NCI-H2171 (cell line): ENCODE measurements at places on chromosomes 4 and X.
A peak's percentile ranks its signal among the peaks of the same experiment; 100 is the strongest.

- no peak for DNase-seq
Measured at GRCh38 chr4:478373-478772, 20.6 kb downstream of the ZNF721 start.

DNA sequence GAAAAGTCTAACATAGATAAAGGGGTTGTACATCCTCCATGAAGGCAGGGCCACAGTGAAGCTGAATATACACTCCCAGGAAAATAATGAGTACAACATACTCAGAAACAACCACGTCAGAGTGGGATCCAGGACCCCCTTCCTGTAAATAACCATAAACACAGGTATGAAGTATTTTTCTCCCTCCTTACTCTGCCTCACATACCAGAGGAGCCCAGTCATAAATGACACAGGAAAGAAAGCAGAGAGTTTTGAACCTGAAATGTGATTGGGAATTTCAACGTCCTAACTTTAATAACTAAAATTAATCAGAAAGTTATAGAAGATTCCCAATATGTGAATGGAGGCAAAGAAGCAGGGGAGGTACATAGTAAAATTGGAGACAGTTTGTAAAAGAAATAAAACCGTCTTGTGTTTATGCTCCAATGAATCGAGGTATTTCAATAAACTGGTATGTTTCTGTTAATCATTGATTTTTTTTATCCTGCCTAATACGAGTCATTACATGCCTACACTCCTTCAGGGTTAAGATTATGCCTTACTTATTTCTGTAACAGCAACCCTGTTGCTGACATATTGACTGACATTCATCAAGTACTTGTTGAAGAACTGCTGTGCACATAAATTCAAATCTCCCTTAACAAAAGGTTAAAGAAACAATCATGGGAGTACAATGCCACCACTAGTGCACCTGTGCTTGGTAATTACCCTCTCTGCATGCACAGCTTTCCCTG lies 431.3 kb downstream of the KCNIP4 start:
- DNase-seq, result no peak

GRCh38 chr4:100908540-100908939 lies 390.7 kb upstream of the EMCN start:
- DNase-seq, result no peak

- DNase-seq, result no peak
Measured at GRCh38 chr4:47954677-47955076, 40.3 kb upstream of the NFXL1 start.

DNA sequence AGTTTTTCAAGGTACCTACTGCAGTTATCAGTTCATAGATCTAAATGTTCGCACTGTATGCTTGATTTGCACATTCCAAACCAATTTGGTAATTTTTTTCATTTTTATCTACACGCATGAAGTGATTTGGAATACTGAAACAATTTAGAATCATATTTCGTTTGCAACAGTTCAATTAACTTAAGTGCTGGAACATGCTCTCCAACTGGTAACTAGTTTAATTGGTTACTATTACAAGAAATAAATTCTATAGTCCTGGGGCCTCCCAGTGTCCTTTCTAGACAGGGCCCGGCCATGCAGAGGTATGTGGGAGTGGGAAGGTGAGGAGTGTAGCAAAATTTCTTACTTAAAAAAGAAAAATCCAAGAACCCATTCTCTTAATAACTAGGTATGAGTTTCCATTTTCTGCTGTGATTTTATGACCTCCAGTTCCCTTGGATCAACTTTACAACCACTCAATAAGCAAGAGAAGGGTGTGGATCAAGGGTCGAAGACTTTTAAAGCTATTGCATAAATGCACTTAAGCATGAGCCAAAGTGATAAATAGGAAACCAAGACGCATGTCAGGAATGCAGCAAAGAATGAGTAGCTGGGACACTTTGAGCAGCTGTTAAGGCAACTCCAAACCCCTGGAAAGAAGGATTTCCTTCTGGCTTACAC lies 106.9 kb downstream of the PPARGC1A start:
- DNase-seq, result no peak

- DNase-seq, result no peak
Measured at GRCh38 chr4:21979196-21979595, 30.6 kb upstream of the KCNIP4 start.

- DNase-seq, result no peak
Measured at GRCh38 chrX:133654811-133655210, 239.5 kb upstream of the GPC4 start.

DNA sequence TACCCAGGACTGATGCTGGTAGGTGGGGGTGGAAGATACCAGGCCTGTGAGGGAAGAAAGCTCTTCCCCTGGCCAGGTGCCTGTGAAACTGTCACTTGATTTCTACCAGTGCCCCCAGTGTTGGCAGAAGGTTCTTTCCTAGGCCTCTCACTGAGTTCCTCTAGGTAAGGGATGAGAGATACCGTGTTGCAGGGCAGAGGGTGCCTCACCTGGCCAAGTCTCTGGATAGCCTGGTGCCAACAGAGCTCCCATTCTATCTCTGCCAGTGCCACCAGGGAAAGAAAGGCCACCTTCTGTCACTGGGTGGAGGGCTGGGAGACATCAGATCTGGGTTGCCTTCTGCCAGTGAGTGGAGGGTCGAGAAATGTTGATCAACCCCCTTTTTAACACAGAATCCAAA lies 94.1 kb downstream of the RTL5 start:
- DNase-seq, result no peak

DNA sequence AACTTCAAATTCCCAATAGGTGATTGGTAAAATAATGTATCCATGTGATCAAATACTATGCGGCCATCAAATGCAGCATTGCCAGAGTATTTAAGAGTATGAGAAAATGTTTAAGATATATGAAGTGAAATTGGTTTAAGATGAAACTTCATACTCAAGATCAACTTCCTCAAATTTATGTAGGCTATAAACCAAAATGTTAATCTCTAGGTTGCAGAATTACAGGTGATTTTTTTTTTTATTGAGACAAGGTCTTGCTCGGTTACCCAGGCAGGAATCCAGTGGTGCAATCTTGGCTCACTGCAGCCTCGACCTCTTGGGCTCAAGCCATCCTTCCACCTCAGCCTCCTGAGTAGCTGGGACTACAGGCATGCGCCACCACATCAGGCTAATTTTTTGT lies 25.3 kb downstream of the ACSL4 start:
- DNase-seq, result no peak

- DNase-seq, result no peak
Measured at GRCh38 chrX:71151366-71151765, 6.7 kb downstream of the NLGN3 start.

DNA sequence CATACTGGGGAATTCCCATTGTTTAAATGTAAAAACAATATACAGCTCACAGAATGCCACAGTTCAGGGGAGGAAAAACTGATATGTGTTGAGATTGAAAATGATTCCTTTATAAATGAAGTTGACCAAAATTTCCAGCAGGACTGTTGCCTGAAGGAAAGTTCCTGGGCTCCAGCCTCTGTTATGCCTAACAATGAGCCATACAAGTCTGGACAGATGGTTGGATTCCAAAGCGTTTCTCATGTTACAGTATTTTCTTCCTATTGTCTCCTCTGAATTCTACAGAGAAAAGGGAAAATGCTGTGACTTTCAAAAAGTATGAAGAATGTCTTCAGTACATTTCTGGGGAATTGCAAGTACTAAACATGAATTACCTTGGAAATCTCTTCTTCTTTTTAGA lies 73.3 kb downstream of the ALPK1 start:
- peak; percentile 40 for DNase-seq

GRCh38 chr4:94372991-94373390 lies 30.4 kb upstream of the HPGDS start:
- DNase-seq, result no peak

DNA sequence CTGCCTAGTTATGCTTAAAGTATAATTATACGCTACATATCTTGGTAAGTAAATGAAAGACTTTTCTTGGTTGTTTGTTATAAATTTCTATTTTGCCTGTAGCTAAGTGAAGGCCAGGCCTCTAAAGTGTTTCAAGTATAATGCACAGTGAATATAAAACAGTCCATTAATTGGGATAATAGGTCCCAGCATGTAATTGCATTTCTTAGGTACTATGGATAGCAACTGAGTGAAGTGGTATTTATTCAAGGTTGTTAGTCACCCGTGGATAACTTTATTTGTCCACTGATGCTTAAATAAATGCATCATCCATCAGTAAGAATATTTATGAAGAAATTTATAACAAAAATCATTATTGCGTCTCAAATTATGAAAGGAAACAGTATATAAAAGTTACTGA lies 59.1 kb downstream of the TEX13C start:
- DNase-seq, result no peak

GRCh38 chrX:26722666-26723428 lies 506.9 kb downstream of the MAGEB5 start:
- no peak for DNase-seq

DNA sequence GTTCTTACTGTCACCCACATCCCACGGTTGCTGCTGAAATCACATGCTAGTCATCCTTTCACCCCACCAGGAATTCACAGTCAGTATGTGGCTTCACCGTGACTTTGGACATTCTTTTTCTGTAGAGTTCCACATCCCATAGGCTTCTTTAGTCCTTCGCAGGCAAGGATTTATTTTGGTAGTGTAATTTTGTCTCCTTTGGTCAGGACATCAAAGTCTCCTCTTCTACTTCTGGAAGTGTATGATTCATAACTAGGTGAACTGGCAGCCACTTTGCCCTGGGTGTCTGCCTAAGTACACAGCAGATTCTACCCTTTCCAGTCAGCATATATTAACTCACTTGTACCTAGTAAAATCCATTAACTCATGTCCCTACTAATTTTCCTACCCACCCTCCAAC lies 38.3 kb upstream of the MMAA start:
- DNase-seq, result no peak

DNA sequence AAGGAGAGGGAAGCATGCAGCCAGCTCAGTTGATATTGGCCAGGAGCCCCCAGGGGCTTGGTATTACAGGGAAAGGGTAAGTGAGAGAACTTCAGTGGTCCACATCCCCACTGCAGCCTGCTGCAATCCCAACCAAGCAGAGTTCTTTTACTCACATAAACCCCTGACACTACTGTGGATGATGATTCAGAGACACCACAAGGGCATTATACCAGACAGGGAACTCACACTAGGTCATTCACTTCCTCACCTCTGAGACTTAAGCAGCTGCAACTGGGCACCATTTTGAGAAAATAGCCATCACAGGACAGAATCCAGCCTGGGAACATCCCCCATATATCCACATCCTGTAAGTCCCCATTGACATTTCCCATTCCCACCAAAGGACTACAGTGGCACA lies 248.0 kb downstream of the INPP4B start:
- DNase-seq, result no peak

- DNase-seq, result no peak
Measured at GRCh38 chr4:148216866-148217814, 225.1 kb downstream of the NR3C2 start.

DNA sequence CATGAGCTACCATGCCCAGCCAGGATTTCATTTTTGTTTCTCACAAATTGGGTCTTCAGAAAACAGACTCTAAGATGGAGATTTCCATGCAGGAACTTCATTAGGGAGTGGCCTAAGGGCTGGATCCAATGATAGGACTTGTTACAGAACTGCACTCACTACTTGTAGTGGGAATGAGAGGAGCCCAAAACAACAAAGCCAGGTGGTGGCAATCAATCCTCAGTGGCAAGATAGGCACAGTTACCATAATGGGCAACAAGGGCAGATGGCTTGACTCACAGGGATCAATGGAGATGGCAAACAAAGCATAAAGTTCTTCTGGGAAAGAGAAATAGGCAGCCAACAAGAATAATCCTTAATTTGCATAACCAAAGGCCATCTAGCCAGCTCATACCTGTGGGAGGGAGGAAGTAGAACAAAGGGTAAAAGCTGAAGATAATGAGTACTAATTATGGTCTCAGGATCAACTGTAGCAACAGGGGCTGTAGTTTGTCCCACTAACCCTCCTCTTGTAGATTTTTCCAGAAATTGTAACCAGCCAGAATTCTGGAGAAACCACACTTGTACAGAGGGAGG lies 72.8 kb upstream of the MAPK10 start:
- DNase-seq, result peak; percentile 28

DNA sequence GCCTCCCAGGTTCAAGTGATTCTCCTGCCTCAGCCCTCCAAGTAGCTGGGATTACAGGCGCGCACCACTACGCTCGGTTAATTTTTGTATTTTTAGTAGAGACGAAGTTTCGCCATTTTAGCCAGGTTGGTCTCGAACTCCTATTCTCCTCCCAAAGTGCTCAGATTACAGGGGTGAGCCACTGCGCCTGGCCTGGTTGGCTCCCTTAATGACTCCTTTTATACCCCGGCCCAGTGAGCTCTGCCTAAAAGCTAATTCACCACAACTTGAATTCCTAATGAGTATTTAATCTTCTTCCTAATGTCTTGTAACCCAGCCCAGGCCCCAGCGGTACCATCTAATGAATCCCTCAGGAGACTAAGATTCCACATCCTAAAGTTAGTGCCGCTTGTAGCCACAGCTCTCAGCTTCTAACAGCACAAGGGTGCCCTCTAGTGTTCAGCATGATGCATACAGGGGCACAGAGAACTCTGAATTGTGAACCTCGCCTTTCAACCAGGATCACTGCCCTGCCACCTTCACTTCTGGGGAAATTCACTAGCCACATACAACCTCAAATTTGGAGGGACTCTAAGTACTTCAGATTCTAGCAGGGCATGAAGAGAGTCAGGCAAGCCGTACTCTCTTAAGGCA lies 89.5 kb downstream of the OR13H1 start:
- peak; percentile 64 for DNase-seq

DNA sequence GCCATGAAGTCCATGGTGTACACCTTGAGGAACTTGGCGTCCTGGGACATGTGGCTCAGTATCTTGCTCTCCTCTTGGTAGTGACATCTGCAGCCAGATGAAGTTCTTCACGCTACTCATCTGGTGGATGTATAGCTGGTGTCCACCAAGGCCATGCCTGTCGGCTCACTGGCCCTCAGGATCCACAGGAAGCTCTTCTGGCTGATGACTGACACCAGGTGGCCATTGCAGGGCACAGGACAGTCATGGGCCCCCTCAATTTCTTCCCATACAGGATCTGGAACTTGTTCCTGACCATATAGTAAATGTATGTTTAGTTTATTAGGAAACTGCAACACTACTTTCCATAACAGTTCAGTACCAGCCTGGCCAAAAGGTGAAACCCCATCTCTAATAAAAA lies 10.3 kb upstream of the CLCN5 start:
- DNase-seq, result no peak

DNA sequence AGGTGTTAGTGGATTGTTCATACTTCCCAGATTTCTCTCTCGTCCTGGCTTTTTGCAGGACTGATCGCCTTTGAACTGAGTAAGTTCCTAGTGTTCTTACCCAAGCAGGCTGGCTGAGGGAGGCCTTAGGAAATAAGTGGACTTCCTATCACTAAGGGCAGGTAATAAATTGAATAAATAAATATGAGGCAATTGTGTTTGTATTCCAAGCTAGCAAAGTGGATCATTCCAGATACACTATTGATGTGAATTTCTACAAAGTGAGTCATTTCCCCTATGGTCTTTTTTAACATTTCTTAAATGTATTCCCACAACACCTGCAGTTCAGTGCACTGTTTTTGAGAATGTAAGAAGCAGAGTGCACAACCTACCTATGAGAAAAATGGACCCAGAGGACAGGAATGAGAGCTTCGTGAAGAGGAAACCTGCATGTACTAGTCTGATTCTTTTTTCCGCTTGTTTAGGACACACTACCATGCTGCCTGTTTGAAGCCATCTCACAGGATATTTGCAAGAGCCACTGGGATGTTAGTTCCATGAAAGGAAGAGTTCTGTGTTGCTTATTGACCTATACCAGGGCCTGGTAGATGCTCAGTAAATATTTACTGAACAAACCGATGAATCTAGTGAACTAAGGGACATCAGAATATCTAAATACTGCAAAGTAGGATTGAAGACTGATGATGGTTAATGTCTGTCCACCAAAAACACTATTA lies 29.0 kb upstream of the SMAD1 start:
- no peak for DNase-seq

- no peak for DNase-seq
Measured at GRCh38 chr4:40152637-40153036, 44.2 kb upstream of the RHOH start.
